ENCODE measurements at places on chromosomes 4 and X.

DNA sequence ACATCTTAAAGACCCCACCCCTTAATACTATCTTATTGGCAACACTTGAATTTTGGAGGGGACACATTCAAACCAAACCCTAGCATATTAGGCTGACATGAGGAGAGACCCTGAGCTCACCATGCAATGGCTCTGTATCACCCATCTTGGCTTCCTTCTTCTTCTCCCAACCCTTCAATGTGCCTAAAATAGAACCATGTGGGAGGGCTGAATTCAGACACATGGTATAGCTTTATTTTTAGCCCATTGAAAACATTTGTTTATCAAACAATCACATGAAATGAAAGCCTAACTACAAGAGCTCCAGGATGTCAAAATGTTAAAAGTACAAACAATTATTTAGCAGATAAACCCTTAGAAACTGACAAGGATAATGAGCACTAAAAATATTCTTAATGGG is 81.6 kb downstream of the RASL11B start:
- no peak for DNase-seq

- no peak for DNase-seq
Observed at GRCh38 chrX:136183917-136184316, 36.6 kb downstream of the FHL1 start.

- DNase-seq, result no peak
Observed at GRCh38 chrX:118977424-118977823, 3.0 kb downstream of the LONRF3 start.

DNA sequence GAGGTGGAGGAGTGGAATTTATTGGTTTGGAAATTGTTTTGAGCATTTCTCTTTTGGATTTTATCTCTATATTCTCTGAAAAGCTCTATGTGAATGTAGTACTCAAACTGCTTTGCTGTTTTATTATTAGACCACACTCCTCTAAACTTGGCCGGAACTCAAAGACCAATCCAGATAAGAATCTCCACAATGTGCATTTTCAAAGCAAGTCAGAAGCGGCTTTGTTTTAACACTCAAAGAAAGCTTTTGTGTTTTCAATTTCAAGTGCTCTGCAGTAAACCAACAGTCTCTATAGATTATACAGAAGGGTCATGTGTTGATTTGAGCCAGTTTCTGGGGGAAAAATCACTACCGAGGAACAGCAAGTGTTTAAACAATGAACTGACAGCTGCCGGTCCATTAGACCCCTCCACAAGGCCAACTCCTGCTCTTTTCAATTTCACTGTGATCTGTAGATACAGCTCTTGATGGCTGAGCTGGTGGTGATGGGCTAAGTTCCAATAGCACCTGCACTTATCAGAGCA is 79.4 kb downstream of the FTHL17 start:
- DNase-seq, result peak; percentile 26

DNA sequence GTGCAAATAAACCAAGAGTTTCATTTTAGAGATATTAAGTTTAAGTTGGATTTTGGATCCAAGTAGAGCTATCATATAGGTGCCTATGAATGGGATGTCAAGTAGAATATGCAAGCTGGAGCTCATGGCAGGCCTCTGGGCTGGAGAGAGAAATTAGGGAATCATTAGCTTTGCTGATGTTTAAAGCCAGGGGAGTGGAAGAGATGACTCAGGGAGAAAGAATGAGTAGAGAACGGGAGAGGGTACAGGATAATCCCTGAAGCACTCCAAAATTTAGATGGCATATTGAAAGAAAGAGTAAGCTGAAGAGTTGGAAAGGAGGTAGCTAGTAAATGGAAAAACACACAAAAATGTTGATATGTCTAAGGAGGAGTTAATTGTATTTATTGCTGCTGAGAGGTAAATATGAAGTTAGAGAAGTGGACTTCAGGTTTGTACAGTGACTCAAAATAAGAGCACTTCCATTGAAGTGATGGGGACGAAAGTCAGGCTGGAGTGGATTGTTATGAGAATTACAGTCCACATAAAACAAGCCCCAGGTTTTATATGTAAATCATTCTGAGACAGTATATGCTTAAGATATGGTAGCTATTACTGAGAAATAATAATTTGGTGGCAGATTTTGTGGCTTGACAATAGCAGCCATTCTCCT is 72.5 kb upstream of the GRXCR1 start:
- no peak for DNase-seq

- DNase-seq, result peak; percentile 54
Observed at GRCh38 chr4:82268050-82268825, 105.6 kb downstream of the HNRNPD start.

DNA sequence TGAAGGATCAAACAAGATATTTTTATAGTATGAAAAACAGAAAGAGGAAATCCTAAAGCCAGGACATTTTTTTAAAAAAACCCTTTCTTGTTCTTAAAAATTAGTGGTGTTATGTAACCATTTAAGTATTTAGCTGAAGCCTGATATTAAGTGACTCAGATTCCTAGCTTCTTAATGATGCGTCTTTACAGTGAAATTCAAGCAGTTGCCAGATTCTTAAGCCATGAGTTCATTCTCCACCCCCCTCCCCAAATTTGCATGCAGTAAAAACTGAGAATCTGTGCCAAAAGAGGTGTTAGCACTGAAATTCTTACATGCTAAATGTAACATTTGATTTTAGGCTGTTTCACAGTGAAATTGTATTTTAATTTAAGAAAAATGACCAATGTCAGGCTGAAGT is 180.8 kb downstream of the RAPGEF2 start:
- DNase-seq, result peak; percentile 5

- peak; percentile 83 for DNase-seq
Observed at GRCh38 chrX:41084893-41085511, at the start of gene USP9X. USP9X (plus strand) TSS chrX:41085445; CDS start chrX:41123629, 38,184 bp downstream.

DNA sequence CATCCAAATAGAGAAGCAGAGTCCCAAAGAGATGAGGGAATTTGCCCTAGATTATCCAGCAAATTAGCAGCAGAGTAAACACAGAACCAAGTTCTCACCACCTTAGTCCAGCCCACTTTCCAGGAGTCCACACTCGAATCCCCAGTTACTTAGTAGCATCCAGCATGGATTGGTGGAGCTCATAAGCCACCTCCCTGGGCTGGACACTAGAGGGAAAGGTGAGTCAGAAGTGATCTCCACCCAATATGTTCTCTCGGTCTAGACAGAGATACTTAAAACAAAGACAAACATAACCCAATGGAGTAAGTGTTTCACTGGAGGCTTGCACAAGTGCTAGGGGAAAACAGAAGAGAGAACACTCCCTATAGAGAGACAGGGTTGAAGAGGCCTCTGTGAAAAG is 105.1 kb upstream of the CPEB2 start:
- no peak for DNase-seq

DNA sequence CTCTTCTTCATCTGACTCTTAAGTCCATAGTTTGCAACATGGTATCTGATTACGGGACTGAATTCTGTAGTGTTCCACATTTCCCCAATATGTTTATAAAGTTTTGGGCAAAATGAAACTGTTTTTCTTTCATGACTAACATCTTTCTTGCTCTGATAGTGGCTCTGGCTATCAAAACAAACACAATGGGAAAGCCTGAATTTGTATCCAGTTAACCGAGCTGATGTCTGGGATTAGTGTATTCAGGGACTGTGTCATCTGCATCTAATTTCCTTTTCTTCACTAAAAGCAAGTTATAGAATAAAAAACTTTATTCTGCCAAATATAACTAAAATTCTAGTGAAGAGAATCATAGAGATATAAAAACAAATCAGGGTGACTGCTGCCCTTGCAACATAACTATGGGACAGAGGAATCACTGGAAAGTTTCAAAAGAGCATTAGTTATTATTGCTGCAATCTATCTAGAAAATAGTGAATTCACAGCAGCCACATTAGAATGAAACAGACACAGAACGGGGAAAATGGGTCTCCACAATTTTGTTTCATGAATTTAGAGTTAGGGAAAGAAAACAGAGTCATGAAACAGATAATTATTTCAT is 61.3 kb downstream of the ANTXR2 start:
- no peak for DNase-seq

DNA sequence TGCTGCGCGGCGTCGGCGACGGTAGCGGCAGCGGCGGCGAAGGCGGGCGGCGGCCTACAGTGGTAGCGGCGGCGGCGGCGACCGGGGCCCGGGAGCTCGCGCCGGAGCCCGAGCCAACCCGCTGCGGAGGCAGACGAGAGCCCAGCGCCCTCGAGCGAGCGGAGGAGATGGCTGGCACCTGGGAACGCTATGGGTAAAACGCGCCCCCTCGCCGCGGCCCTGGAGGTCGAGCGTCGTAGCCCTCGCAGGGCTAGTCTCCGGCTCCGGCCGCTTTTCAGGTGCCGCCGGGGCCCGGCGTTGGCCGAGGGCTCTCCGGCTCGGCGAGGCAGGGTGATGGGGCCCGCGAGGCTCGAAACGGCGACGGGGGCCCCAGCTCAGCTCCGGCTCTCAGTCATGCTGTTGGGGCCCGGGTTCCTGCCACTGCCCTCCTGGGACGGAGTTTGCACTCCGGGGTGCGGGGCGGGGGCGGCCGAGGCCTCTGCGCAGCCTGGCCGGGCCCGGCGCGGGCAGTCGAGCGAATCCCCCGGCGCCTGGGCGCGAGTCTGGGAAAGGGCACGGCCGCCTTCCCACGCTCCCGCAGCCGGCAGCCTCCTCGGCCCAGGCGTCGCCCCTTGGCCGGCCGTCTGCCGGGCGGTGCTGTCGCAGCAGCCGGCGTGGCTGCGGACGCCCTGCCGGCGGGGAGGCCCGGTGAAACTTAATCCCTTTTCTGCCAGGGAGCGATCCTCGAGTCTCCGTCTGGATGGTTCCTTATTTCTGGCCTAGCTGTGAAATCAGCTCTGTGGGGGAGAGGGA is 768 bp downstream of the MID2 start:
- DNase-seq, result peak; percentile 35

GRCh38 chr4:174216799-174217272 is 66.6 kb downstream of the FBXO8 start:
- peak; percentile 48 for DNase-seq

DNA sequence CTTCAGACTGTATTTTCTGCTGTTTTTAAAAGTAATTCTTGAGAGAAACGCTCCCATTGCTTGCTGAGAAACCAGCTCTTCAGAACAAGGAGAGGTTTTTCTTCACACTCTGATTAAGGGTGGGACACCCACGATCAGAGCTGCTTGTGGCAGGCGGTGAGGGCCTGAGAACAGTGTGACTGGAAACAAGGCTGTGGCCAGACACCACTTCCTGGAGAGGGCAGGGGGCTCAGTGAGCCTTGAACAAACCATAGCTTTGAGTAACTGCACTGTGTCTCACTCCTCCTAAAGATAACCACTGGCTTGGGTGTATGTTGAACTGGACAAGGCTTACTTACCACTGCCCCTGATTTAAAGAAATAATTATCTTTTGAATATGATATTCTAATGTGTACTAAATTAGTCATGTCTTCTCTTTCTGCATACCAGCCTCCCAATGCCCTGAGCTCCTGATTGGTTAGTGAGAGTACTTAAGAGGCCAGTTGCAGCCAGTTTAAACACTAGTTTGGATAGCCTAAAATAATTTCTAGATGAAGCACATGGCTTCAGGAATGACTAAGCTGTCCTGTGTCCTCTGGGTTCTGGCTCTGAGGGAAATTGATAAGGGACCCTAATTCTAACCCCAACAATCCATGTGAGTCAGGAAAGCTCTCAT is 3.7 kb upstream of the GPR82 start:
- no peak for DNase-seq

- DNase-seq, result no peak
Observed at GRCh38 chr4:168636506-168637196, 139.8 kb downstream of the PALLD start.

- DNase-seq, result no peak
Observed at GRCh38 chr4:107693132-107693531, 26.9 kb downstream of the PAPSS1 start.

DNA sequence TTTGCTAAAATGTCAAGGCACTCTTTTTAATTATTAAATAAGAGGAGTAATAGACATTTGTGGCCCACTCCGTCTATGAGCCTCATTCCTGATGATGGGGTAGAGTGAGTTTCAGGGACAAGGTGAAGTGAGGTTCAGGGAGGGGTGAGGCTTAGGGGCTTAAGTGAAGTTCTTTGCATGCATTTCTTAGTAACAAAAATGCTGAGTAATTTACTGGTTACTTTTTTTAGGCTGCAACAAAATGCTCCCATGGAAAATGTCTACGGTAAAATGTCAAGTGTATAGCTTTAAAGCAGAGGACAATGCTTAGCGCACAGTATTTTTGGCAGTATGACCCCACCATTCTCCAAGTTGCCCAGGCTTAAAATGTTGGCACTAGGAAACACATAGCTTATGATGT is 2.0 kb upstream of the USO1 start:
- DNase-seq, result no peak

- DNase-seq, result no peak
Observed at GRCh38 chrX:103742339-103742738, 31.6 kb downstream of the TMEM31 start.

GRCh38 chrX:5155301-5155700 is 1073.4 kb downstream of the NLGN4X start:
- no peak for DNase-seq

GRCh38 chr4:45692131-45692735 is 431.6 kb downstream of the GABRG1 start:
- DNase-seq, result no peak

GRCh38 chr4:17846266-17846665 is 35.5 kb downstream of the NCAPG start:
- DNase-seq, result no peak

- no peak for DNase-seq
Observed at GRCh38 chrX:68784816-68785215, 44.0 kb upstream of the EFNB1 start.

- no peak for DNase-seq
Observed at GRCh38 chrX:139795196-139795595, 87.2 kb upstream of the MCF2 start.

DNA sequence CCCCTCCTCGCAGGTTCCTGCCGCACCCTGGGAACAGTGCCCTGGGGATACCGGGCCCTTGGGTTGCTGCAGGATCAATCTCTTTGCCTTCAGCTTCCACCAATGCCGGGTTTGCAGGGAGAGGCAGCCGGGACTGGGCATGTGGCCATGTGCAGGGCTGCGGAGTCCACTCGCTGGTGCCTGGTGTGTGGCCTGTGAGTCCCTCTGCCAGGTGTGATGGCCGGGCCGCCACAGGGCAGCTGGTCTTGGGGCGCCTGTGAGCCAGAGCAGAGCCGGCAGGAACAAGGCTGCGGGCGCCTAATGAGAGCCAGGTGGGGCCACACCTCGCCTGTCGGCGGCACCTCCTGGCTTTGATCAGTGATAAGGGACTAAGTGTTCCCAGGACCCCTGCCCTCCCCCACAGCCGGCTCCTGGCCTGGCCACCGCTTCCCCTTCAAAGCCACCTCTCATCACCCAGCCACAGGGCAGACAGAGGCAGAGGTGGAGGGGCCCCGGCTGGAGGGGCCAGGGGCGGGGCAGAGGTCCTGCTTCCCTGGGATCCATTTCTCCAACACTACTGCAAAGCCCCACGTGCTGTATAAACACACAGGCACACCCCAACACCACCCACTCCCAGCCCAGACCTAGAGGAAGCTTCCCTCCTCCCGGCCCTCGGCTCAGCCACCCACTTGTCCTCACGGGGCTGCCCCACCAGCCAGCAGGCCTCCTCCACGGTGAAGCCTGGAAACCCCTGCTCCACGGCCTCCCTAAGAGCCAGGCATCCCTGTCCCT is 132.7 kb downstream of the CPZ start:
- DNase-seq, result no peak
